Karpas-422 (cell line): ENCODE measurements at places on chromosomes 1 and 21.

DNA sequence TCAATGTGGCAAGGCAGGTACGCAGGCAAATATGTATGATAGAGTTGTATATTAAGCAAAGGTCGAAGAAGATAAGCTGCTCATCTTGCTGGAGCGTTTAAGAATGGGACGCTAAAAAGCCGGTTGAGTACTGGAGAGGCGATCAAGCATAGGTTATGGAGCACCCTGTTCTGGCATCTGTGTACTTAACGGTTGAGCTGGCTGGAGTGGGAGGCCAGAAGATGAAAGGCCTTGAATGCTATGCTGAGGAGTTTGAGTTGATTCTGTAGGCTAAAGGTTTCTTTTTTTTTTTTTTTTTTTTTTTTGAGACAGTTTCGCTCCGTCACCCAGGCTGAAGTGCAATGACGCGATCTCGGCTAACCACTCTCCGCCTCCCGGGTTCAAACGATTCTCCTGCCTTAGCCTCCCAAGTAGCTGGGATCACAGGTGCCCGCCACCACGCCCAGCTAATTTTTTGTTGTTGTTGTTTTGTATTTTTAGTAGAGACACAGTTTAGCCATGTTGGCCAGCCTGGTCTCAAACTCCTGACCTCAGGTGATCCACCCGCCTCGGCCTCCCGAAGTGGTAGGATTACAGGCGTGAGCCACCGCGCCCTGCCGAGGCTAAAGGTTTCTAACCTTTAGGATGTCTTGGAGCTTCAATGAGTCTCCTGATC is 850 bp upstream of the KHDC4 start:
- DNase-seq = no peak

DNA sequence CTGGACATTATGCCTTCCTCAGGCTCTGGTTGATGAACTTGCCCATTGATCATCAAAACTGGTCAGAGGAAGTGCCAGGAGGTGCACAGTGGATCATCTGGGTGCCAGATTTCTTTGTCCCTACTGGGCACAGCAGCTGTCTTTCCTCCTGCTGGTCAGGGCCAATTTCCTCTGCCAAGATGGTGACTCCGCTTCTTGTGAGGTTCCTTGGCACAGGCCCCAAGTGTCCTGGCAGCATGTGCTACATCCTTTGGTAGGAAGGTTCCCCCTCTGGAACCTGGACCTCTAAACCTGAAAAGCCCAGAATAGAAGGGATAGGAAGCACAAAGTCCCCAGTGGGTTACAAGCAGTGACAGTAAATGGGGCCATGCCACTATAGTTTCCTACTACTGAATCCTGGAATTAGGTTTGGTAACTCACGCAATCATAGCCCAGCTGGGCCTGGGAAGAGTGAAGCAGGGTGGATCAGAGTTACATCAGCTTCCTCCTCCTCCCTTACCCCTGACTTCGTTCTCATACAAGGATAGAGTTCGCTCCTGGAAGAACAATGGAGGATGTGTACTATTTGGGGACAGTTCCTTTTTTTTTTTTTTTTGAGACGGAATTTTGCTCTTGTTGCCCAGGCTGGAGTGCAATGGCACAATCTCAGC is 147.1 kb downstream of the CNIH3 start:
- no peak for DNase-seq

GRCh38 chr1:116711263-116711840 is 42.9 kb upstream of the CD2 start:
- no peak for DNase-seq

- DNase-seq = no peak
These were observed 868 bp downstream of the ZBTB40 start for GRCh38 chr1:22452481-22452957.

DNA sequence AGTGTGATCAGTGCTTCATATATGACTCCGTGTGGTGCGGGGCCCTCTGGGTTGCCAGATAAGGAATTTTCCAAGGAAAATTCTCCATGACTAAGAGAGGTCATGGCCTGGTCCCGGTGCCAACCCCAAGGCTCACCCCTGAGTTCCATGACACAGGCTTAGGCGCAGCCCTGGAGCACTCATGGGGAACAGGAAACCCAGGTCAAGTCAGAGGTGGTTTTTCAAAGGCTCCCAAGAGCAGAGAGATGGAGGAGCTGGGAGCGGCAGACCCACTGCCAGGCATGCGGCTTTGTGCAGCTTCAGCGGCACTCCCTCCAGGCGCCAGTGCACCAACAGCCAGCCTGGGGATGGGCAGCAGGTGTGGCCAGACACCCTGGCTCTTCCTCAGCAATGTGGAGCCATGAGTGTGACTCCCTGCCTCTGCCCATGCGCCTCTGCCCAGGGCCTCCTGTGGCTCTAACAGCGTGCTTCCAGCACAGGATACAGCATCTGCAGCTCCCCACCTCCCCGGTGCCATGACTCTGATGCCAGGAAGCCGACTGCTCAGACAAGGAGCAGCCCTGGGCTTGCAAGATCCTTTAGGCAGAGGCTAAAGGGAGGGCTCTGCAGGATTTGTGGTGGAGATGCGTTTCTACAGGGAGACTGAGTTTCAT is 47.3 kb downstream of the GPR161 start:
- DNase-seq = no peak

- DNase-seq = no peak
These were observed 55.2 kb downstream of the NGF start for GRCh38 chr1:115282807-115283208.

GRCh38 chr1:240295811-240296210 is 204.1 kb downstream of the FMN2 start:
- DNase-seq = peak; percentile 74

DNA sequence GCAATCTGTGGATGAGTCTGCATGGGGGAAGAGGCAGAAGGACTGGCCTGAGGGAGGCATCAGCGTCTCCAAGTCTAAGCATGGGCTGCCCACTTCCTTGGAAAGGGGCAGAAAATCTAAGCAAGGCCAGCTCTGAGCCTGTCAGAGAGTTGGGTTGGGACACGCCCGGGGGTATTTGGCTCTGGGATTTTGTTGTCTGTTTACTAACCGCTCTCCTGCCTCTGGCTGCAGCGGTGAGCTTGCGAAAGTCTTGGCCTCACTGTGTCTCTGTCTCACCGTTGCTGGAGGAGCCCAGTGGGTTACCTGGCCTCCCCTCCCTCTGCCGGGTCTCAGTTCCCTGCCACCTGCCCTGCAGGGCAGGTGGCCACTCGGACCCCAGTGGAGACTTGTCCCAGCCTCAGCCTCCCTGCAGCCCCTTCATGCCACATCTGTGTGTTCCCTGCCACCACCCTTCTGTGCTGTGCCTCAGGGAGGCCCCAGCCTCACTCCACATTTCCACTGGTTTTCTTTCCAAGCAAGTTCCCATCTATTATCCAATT is 33.7 kb downstream of the EDN2 start:
- no peak for DNase-seq
